GM23338 (cell line): ENCODE measurements at places on chromosomes 12 and 14.

DNA sequence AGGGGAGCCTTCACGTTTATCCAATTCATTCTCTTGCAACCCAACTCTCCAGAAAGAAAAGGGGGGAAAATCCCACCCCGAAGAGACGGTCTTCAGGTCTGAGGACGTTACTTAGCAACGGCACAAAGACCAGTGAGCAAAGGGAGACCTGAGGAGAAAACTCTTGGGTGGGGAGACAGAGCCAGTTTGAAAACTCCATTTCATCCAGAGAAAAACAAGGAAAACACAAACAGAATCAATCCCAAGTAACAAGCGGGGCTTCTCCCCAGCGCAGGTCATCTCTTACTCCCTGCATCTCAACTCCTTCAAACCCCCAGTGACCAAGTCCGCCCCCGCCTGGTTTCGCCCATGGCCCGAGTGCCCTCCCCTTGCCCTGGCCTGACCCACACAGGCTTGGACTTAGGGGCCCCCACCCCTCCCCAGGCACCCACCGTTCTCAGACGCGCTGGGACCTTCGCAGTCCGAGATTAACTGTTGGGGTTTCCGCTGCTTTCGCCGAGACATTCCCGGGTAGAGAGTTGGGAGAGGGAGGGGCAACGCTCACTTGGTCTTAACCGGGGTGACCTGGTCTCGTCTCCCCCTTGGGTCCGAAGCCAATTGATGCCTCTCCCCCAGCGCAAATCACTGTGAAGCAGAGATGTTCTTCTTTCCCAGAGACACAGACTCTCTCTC lies 10.4 kb upstream of the SALL2 start:
- peak; percentile 82 for DNase-seq

- DNase-seq = peak; percentile 20
Observed at GRCh38 chr14:71117839-71118743, 210.8 kb downstream of the PCNX1 start.

DNA sequence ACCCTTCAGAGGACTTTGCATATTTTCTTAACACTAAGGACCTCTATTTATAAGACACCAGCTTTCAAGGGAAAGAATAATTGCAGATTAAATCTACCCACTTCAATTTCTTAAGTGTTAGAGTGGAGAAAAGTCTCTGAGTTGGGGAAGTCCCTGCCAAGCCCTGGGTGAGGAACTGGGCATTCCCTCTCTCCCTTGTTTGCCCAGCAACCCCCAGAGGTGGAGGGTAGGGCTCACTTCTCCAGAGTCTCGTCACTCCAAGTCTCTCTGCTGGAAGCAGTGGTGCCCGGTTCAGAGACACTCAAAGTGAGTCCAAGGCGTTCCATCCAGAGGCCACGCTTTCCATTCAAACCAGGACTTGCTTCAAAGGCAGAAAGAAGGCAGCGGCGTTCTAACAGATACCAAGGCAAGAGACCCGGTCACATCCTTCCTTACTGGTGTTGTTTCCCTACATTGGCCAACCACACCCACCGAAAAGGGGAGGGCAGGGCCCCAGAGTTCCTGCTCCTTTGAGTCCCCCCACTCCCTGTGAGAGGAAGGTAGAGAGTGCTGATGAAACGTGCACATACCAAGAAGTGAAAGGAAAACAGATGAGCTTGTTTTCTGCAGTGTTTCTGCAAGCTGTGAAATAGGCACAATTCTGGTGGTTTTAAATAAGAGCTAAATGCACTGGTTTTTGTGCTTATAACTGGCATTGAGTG lies 6.1 kb upstream of the BDKRB2 start:
- DNase-seq = no peak

- no peak for DNase-seq
Observed at GRCh38 chr12:3313066-3313465, 177.9 kb upstream of the PRMT8 start.

- DNase-seq = no peak
Observed at GRCh38 chr12:113808095-113808951, 157.8 kb downstream of the RBM19 start.

- DNase-seq = no peak
Observed at GRCh38 chr14:84485036-84485435, 1044.9 kb upstream of the FLRT2 start.

- no peak for DNase-seq
Observed at GRCh38 chr12:88986056-88986455, 366.2 kb downstream of the DUSP6 start.

GRCh38 chr12:87425942-87426554 lies 603.2 kb downstream of the C12orf50 start:
- DNase-seq = peak; percentile 2

DNA sequence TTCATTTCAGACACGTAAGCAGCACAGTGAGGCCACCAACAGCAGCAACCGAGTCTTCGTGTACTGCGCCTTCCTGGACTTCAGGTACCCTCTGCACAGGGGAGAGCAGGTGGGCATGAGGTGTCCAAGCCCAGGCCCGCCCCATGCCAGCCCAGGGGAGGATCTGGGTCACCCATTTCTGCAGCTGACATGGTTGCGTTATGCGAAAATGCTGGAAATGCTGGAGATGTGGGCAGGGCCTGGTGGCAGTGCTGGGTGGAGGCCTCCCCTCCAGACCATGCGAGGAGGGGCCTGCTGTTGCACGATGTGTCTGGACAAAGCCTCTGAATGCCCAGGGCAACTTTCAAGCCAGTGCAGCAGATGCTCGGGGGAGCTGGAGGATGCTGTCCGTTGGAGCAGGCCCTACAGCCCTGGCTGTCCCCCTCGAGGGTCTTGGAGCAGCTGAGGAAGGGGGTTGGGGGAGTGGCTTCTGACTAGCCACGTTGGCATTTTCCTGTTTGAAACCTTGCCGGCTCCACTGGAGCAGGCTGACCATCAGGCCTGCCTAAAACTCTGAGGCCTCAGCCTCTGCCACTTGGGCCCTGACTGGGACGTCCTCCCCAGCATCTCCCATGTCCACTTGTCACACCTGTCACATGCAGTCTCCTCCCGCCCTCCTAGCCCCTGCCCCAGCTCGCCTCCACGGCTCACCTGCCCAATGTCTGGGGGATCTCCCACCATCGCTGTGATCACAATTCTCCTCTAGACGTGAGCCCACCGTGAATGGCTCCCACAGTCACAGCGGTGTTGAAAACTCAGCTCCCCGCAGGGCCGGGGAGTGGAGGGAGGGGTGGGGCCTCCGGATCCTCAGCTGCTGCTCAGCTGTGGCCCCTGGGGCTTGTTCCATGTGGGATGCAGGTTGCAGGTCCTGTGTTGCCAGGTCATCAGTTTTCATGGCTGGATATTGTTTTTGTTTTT lies 123.4 kb downstream of the ADGRD1 start:
- no peak for DNase-seq

- DNase-seq = no peak
Observed at GRCh38 chr14:78202976-78203375, 32.8 kb downstream of the NRXN3 start.

- no peak for DNase-seq
Observed at GRCh38 chr14:66087231-66087630, 398.9 kb upstream of the CCDC196 start.

- DNase-seq = no peak
Observed at GRCh38 chr12:110372056-110372425, 31.5 kb downstream of the ANAPC7 start.

GRCh38 chr12:107318556-107318805 lies 225.1 kb upstream of the CRY1 start:
- DNase-seq = no peak

GRCh38 chr12:67447180-67447579 lies 178.0 kb downstream of the CAND1 start:
- no peak for DNase-seq

- DNase-seq = no peak
Observed at GRCh38 chr12:71797531-71797930, 42.0 kb upstream of the TBC1D15 start.

GRCh38 chr12:12859690-12860089 lies 31.7 kb upstream of the GPRC5A start:
- no peak for DNase-seq

DNA sequence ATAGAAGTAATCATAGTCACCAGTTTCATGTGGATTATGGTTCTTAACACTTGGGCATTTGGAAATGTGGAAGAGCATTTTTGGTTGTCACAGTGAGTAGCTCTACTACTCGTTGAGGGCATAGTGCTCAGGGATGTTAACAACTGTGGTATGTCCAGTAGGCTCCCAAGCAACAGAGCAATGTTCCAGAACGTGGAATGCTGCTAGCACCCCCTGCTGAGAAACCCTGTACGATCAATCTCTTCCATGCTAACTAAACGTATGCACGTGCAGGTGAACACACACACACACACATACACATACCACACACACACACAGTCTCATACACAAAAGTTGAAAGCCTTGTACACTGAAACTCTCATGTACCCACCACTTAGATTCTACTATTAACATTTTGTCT lies 16.6 kb upstream of the GNPTAB start:
- no peak for DNase-seq

DNA sequence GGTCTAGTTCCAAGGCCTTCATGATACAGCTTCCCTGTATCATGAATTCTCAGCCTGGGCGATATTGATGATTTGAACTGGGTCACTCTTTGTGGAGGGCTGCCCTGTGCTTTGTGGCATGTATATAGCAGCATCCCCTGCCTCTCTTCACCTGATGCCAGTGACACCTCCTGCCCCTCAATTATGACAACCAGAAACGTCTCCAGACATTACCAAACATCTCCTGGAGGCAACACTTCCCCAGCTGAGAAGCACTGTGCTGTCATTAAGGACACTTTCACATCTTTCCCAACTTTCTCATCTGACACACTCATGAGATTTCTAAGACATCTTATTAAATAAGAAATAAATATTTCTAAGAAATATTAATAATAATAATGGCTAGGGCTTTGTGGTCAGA lies 315.3 kb downstream of the BCL11B start:
- DNase-seq = no peak

DNA sequence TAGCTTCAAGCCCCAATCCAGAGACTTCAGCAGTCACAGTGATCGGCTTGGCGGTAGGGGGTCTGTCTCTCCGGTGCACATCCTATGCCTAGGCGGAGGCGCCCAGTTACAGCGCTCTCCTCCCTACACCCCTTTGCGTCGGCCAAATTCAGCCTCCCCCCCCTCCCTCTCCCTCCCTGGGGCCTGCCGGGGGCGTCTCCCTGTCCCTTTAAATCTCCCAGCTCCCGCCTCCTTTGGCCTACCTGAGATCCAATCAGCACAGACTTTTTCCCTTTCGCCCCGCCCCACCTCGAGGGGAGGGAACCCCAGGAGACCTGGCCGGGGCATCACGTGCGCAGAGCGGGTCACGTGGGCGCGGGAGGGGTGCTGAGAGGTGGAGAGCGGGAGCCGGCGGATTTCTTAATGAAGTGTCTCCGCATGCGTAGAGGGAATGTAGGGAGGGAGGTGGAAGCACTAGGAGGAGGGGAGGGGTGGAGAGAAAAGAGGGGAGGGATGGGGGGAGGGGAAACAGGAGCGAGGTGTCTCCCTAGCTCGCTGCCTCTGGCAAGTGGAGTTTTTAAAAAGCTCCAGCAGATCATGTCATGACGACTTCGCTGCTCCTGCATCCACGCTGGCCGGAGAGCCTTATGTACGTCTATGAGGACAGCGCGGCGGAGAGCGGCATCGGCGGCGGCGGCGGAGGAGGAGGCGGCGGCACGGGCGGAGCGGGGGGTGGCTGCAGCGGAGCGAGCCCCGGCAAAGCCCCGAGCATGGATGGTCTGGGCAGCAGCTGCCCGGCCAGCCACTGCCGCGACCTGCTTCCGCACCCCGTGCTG lies at the start of gene HOXC13:
TSS of gene HOXC13 (plus strand) at position 506 of the 815 bp plus-strand sequence. CDS start at position 582, 76 bp downstream.
- DNase-seq = peak; percentile 99

DNA sequence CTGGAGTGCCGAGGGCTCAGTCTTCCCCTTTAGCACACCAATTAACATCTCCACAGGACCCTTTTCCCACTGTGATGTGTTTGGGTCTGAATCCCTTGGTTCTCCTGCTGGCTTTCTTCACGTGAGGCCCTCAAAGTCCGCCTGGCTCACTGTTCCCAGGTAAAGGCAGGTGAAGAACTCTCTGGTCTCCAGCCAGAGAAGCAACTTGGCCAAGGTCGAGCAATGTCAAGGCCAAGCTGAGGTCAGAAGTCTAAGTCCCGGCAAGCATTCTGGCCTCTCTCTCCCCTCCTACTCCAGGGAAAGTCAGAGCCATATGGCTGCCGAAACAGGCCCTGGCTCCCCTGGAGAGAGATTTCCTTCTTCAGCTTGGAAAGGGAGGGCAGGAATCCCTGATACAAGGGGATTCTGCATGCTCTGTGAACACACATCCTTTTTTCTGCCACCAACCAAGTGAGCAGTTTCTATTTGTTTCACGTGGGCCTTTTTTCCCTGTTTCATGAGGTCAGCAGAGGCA lies 61.4 kb upstream of the ESRRB start:
- peak; percentile 36 for DNase-seq

DNA sequence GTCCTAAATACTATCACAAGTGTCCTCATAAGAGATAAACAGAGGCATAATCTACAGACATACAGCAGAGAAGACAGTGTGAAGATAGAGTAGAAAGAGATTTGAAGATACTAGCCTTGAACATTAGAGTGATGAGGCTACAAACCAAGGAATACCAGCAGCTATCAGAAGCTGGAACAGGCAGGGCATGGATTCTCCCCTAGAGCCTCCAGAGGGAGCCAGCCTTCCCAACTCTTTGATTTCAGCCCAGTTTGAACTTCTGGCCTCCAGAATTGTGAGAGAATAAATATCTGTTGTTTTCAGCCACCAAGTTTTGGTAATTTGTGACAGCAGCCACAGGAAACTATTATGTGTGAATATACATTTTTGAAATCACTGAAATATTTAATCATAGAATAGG lies 47.2 kb downstream of the CCDC91 start:
- peak; percentile 60 for DNase-seq

DNA sequence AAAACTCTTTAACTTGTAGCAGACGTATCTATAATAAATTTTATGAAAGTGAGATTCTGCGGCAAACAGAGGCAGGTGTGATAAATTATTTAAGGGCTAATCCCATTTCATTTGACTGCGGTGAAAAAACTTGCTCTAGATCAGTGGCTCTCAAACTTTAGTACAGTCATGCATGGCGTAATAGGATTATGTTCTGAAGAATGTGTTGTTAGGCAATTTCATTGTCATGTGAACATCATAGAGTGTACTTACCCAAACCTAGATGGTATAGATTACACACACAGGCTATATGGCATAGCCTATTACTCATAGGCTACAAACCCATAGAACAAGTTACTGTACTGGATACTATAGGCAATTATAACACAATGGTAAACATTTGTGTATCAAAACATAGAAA lies 83.7 kb downstream of the HEATR5A start:
- no peak for DNase-seq

- no peak for DNase-seq
Observed at GRCh38 chr12:67357376-67358125, 88.4 kb downstream of the CAND1 start.

DNA sequence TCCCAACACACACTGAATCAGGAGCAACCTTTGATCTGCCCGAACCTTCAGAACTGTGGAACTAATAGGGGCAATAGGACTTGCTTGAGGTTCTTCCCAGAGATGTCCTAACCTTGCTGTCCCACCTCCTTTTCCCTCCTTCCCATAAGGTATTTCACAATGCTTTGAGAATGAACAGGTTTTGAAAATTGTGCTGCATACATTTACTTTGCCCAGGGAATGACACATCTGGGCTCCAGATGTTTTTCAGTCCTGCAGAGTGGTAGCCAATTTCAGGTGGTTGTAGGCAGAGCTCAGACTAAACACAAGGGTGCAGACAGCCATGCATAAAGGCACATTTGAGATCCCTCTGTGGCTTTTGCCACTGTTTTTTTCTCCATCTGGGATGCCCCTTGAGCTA lies 206.7 kb upstream of the PWP1 start:
- no peak for DNase-seq
